ENCODE measurements at places on chromosomes 4 and X.

GRCh38 chrX:10923466-10923865, 187.7 kb upstream of the HCCS start:
- DNase-seq: no peak

DNA sequence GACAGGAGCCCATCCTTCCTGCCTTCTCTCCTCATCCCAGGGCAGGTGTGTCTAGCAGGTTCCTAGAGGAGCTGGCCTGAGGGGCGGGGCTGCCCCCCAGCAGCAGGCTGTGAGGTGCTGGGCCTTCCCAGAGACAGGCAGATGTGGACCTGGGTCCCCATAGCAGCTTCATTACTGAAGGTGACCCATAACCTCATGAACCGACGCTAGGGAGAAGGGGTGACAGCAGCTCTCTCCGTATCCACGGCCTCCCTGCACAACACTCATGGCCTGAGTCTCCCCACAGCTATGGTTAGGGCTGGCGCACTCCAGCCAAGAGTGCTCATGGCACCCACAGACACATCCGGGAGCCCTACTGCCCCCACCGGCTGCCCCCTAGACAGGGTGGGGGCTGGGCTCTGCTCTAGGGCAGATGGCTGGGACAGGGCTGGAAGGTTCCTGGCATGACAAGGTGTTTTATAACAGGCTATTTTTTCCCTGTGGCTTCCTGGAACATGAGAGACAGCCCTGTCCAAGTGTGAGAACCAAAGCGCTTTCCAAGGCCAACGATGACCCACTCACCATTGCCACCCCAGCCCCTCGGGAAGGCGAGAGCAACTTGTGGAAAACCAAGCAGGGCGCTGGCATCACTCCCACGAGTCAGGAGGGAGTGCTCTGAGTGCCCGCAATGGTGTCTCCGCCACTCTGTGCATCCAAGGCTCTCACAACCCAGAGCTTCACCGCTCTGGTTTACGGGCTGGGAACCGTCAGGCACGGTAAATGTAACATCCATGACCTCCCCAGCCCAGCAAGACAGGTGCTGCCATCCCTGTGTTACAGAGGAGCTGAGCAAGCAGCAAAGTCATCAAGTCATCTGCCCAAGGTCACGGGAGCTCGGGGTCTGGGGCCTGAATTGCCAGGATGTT, 59.8 kb downstream of the ACOX3 start:
- DNase-seq: no peak

GRCh38 chr4:84159762-84160161, 339.3 kb downstream of the NKX6-1 start:
- no peak for DNase-seq

- DNase-seq: no peak
These were observed at the start of gene FLNA for GRCh38 chrX:154374313-154375155. Gene FLNA (minus strand): TSS chrX:154374634. CDS start chrX:154371245, 3,389 bp downstream.

DNA sequence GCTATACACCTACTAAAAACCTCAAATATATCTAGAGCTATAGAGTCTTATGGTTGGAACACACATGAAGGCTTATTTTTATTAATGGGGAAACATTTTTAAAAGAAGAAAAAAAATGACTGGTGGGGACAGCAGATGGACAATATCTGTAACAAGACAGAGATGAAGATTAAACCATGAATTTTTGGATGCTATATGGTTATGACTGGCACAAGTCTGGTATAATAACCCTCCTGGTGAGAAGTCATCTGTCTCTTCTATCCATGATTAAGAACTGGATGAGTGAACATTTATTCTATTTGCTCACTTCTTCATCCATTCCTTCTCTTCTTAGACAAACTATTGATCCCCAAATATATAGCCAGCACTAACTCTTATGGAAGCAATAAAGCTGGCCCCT, 104.4 kb downstream of the EFHC2 start:
- no peak for DNase-seq

DNA sequence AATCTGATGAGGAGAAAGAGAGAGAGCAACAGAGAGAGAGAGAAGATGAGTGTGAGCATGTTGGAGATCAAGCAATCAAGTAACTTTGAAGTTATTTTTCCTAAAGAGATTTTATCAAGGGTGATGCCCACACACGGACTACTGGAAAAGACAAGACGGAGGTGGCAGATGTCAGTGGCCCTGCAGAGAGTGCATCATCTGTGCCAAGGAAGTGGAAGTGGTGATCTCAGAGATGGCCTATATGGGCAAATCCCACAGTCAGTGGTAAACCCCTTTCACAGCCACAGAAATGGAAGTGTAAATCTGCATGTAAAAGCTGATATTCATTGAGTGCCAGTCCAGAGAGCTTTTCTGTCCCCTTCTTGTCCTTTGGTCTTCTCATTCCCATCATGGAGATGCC, 577.2 kb upstream of the AADAT start:
- DNase-seq: no peak

DNA sequence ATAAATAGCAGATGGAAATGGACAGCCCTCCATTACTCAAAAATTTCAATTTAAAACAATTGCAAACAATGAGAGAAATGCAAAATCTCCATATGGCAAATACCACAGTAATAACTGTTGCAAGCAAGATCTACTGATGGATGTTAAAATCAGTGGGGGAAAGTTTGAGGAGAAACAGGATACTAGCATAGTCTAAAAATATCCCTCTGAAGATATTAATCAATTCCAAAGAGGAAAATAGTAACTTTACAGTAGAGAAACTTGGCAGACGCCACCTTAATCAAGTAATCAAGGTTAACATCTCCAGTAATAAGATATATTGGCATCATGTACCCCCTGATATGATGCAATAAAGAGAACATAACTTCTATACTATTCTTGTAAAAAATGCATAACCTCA, 344.8 kb downstream of the ZNF674 start:
- DNase-seq: no peak

DNA sequence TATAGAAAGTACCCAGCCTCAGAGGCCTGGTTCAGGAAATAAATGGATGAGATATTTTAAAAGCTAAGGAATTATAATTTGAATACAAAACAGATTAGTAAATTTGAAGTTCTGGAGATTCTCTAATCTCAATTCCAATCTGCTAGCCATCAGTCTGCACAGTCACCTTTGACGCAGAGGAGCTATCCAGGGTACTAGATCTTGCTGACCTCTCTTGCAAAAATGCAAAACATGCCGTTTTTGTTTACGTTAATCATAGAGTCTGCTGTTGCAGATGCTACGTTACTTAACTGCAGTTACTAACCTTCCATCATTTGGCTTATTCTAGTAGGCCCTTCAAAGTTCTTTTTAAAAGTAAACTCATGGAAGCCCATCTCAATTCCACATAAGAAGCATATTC, 10.4 kb downstream of the CCSER1 start:
- no peak for DNase-seq

- no peak for DNase-seq
These were observed 194.2 kb downstream of the NWD2 start for GRCh38 chr4:37438564-37439279.

GRCh38 chr4:167111622-167112021, 122.7 kb downstream of the SPOCK3 start:
- DNase-seq: no peak

- no peak for DNase-seq
These were observed 689.6 kb downstream of the CCSER1 start for GRCh38 chr4:90816754-90817153.

DNA sequence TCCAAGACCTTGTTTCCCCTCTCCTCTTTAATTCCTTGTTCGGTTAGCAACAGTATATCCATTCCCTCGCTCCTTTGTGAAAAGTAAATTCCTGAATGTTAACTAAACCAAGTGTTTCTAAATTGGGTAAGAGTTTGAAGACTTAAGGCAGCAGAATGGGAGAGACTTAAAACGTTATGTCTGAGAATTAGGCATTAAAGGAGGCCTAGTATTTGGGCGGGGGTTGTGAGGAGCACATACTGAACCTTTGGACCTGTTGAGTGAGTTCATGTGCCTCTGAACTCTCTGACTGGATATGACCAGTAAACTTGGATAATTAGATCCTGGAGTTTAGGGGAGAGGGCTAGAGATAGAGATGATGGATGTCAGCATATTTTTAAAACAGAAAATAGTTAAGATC, 1.2 kb downstream of the MSMO1 start:
- DNase-seq: no peak

- no peak for DNase-seq
These were observed 308.8 kb downstream of the TEX13C start for GRCh38 chrX:125628435-125628834.

DNA sequence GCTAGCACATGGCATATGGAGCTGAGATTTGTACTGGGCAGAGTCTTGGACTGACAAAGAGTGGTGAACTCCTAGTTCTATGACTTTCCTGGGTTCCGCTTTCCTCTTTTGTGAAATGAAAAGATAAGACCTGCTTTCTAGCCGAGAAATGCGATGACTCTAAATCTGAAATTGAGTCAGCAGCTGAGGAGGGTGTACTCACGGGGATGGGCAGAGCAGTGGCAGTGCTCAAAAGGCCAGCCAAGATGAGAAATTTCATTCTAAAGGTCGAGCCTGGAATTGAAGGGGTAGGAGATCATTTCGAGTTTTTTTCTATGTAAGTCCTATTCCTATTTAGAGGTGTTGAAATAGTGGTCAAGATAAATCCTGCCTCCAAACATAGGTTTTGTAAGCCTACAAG, 47.0 kb downstream of the NUDT9 start:
- no peak for DNase-seq

GRCh38 chr4:87327136-87327535, 4.5 kb upstream of the HSD17B13 start:
- no peak for DNase-seq

DNA sequence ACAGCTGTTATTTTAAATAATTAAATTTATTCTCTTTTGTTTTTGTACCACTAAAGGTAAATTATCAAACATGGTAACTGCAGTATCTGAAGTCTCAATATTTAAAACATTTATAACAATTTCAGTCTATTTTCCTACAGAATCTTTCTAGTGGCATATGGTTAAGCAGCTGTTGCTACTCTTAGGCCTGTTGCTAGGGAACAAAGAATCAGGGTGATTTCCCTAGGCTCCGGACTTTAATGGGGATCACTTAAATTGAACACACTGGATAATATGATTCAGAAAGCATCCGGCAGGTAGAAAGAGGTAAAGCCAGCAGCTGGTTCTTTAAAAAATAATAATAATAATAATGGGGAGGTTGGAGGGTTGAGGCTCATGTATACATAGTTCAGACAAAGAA, 17.6 kb downstream of the FBXO8 start:
- no peak for DNase-seq

GRCh38 chr4:111535792-111536191, 609.5 kb upstream of the FAM241A start:
- no peak for DNase-seq

DNA sequence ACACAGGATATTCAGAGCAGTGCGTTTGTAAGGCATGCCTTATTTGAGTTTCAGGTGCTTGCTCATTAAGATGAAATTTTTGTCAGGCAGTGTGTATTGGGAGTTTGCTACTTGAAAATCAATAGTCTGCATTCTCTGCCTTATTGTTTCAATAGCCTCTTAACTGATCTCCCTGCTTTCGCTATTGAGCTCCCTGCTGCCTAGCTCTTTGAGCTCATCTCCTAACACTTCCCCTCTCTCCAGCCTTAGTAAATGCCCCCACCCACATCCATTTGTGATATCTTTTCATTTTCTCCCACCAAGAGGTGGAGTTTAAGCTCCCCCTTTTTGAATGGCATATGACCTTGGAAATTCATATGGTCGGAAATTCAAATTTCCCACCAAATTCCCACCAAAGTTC, 256.6 kb downstream of the IL1RAPL1 start:
- no peak for DNase-seq
